MV-4-11 (cell line): ENCODE measurements at places on chromosomes 4 and X.

GRCh38 chr4:96676754-96677435 lies 837.0 kb downstream of the PDHA2 start:
- no peak for DNase-seq

GRCh38 chr4:85398276-85398675 lies 76.7 kb upstream of the ARHGAP24 start:
- DNase-seq = no peak

DNA sequence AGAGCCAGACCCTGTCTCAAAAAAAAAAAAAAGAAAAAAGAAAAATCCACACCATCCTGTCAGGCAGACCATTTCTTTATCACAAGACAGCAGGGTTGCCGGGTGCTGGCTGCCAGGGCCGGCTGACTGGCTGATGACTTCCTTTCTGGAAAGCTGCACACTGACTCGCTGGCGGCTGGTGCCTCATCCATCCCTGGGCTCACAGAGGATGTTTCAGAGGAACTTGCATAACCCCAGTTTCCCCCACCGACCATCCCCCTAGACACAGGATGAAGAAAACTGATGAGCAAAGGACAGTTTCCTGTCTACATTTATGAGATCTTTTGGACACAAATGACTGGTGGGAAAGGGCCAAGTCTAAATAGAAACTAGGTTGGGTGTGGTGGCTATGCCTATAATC lies 14.1 kb downstream of the HPSE start:
- DNase-seq = peak; percentile 91

GRCh38 chr4:132003593-132003992 lies 1145.5 kb upstream of the PCDH10 start:
- no peak for DNase-seq

DNA sequence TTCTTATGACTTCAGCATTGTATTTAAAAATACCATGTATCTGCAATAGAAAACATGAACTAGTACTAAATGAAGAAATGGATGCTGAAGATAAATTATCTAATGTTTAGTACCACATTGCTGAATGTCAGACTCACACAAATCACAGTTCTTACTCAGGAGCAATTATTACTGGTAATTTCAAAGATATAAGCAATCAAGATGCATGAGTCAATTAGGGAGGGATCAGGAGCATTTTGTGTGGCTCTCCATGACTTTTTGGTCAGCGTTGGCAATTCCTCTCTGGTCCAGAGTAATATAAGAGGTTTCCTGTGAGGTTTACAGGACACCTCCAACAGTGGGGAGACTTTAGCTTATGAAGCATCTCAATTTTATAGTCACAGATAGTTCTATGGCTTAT lies 167.0 kb upstream of the PCDH7 start:
- no peak for DNase-seq
